ENCODE measurements at places on chromosomes 1 and 21.

GRCh38 chr1:232655028-232655745 lies 25.3 kb upstream of the SIPA1L2 start:
- DNase-seq = no peak

- DNase-seq = no peak
These were observed at the start of gene YOD1 for GRCh38 chr1:207051191-207051943. YOD1 (minus strand) TSS chr1:207051208; CDS start chr1:207051030, 178 bp downstream.

DNA sequence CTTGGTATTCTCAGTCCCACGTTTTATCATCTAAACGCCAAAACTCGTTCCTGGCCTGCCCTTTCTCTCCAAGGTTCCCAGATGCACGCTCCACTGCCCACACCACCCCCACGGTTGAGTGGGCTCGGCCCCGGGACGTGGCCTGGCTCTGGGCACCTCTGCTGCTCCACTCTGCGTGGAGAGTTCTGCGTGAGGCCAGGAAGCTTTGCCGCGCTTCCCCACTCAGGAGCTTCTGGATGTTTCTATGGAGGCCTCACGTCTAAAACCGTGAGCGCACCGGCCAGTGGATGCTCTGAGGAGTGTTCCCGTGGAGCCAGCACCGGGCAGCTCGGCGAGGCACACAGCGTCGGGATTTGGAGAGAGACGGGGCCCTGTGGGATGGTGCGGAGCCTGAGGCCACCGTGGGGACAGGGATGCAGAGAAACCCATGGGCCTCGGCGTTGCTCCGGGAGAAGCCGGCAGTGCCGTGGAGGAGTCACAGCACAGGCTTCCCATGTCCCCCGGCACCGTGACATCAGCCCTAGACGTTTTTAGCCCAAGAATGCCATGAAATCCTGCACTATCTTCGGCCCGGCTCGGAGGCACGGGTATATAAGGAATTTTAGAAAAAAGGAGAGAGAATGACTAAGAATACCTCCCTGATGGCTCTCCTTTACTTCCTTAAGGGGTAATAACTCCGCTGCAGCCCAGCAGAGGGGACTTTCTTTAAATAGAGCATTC lies 125.9 kb downstream of the PRDM16 start:
- no peak for DNase-seq

DNA sequence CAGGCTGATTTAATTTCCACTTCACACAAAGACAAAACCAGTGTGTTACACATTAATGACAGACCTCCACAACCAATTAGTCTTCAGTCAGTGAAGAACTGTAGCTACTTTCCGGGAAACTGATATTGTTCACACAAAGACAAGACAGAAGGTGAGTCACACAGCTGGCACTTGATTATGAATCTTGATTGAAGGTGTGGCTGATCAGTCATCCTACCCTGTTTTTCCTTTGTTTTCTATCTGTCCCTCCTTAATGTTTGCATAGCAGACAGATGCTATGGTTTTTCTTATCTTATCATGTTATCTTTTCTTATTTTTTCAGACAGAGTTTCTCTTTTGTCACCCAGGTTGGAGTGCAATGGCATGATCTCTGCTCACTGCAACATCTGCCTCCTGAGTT lies 185.1 kb upstream of the GREM2 start:
- DNase-seq = no peak

DNA sequence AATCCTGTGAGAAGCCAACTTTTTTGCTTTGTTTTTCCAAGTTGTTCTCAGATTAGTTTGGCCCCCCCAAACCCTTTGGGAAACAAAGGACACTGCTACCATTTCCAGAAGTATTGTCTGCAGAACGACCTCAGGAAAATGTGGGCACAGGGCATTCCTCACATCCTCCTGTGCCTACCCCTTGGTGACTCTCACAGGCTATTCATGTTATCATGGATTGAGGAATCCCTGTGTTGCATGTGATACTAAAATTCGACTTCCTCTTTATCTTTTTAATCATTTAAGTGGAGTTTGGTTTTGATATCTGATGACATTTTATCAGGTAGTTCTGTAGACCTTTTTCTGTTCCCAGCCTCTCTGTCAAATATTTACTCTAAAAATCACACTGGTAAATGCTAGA lies 184.5 kb downstream of the FASLG start:
- DNase-seq = no peak

DNA sequence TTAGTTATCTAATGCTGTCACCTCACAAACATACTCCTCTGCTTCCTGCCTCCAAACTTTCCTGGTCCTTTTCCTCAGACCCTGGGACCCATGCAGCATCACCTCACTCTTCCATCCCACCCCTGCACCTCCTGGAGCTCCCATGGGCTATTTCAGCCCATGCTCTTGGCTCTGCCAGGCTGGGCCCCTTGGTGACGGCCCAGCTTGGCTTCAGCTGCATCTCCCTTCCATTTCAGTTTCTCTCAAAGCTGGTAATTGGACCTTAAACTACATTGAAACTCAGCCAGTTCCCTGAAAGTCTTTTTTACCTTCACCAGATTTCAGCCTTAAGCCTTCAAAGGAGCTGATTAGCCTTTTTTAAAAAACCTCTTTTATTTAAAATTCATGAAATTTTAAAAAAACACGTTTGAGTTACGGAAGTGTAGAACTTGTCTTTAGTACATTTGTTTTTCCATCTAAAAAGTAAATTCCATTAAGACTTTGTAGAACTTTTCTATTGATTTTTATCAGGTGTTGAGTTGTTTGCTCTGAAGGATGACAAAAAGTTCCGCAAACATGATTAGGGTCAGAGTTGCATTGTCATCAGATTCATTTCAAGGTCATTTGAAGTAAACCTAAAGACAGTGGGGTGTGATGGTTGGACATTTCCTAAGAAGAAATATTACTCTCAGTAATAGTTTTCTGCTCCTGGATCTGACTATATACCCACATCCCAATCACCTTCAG lies 33.5 kb downstream of the AGT start:
- no peak for DNase-seq

DNA sequence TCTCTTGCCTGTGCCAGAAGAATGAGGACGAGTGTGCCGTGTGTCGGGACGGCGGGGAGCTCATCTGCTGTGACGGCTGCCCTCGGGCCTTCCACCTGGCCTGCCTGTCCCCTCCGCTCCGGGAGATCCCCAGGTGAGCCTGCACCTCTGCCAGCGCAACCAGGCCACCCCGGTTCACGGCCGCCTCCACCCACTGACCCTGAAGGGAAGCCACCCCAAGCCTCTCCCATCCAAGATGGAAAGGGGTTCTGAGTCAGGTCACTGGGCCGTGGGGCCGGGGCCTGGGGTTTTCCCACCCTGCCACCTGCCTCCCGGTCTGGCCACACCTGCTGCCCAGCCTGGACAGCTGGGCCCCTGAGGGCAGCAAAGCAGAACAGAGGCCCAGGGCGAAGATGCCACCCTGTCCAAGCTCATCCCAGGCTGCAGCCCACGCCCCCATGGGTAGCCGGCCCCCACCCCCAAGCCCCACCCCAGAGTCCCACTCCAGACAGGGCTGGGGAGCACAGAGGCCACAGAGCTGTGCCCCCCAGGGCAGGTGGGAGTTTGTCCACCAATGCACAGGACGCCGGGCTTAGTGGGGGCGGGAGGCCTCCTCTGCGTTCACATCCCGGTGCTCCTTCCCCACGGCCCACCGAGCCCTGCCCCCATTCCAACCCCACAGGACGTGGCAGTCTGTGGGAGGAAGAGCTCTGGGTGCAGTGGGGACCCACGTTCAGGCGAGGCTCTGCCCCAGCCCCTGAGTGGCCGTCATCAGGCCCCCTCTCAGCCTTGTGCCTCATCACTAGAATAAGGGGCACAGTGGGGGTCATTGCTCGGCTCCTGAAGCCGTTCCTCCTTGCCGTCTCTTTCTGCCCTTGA lies 5.6 kb downstream of the AIRE start:
- DNase-seq = no peak

GRCh38 chr1:1299686-1300351 lies 7.9 kb downstream of the ACAP3 start:
- DNase-seq = no peak

DNA sequence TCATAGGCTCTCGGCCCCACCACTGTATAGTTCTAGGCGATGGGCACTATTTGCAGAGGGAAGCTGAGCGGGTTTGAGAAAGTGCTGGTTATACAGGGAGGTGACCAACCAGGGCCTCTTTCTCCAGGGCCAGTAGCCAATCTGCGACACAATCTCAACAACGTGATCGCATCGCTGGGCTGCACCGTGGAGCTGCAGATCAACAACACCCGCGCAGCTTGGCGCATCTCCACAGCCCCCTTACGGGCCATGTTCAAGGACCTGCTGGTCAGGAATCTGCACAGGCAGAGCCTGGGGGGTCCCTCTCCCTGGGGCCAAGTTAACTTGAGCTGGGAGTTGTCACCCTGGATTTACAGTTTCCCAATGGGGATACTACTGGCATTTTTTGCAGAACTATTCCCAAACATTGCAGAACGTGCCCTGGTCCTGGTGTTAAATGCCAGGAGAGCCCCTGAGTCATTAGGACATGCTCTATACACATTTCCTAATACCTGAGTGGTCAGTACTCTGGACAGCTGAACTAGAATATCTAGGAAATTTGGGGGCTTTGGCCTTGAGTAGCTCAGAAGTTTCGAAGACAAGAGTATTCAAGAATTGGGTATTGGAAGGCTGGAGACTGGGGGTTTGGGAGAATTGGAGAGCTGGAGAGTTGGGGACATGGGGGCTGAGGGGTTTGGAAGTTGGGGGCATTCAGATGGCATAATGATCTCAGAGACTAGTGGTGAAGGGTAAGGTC lies 6.9 kb downstream of the DCST1 start:
- no peak for DNase-seq

- peak; percentile 69 for DNase-seq
These were observed 7.6 kb downstream of the EFHD2 start for GRCh38 chr1:15417059-15417934.

DNA sequence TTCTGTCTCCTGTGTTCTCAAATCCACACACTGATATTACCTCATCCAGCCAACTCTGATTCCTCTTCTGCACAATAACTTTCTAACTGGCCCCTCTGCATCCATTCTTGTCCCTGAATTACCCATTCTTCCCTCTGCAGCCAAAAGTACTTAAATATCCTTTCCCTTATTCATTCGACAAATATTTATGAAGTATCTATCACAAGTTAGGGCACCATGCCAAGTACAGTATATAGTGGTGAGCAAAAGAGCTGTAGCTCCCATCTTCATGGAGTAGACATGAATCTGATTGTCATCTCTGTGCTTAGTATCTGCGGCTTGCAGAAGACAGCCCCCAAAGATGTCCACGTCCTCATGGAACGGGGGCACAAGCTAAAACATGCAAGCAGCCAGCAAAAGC lies 316.8 kb downstream of the SETD4 start:
- DNase-seq = no peak

DNA sequence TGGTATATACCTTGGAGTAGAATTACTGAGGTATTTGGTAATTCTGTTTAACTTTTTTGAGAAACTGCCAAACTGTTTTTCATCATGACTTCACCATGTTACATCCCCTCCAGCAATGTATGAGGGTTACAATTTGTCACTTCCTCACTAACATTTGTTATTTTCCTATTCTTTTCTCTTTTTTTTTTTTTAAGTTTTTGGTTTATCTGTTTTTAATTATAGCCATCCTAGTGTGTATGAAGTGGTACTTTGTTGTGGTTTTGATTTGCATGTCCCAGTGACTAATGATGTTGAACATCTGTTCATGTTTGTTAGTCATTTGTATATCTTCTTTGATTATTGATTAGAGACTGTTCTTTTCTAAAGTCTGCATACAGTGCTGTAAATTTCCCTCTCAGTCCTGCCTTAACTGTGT lies 147.3 kb downstream of the HS2ST1 start:
- no peak for DNase-seq

DNA sequence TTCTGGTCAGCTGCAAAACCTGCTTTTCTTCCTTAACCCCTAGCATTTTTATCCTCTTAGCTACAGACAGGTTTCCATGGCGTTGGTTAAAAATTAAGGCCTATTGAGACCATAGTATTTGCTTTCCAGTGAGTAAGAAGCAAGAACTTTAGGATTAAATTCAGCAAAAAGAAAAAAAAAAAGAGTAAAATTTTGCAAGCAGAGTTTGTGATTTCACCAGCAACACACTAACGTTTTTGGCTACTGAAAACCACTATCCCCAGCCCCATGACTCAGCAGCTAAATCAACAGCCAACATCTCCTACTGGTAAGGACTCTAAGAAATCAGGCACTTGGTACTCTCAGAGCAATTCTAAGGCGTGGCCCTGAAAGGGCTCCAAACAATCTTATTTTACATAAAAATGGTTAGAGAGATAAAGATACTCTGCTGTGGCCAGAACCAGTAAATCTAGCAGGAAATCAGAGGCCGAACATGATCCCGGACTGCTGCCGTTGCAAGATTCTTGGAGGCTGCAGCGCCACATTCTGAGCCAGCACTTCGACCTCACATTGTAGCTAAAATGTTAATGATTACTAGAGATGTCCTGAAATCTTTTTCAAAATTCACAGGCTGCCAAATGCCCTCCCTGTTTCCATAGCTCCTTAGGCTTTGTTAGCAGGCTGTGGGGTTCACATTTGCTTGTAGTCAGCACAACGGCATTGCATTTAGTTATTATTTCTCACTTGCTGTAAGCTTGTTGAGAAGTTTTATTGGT lies 1.6 kb upstream of the ENO1 start:
- DNase-seq = no peak

DNA sequence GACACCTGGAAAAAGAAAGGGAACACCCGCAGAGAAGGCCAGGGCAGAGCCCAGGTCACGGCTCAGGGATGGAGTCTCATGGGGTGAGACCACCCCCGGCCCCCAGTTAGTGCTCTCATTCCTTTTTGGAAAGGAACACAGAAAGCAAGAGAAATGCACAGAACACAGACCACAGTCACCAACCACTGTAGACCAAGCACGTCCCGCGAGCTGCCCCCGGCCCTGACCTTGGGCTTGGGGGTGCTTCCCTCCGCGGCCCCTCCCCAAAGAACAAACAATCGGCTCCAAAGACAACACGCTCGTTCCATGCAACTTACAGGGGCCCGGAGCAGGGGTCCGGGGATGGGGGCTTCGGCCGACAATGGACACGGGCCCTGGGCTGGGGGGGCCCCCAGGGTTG lies 12.8 kb downstream of the CELF3 start:
- DNase-seq = no peak

DNA sequence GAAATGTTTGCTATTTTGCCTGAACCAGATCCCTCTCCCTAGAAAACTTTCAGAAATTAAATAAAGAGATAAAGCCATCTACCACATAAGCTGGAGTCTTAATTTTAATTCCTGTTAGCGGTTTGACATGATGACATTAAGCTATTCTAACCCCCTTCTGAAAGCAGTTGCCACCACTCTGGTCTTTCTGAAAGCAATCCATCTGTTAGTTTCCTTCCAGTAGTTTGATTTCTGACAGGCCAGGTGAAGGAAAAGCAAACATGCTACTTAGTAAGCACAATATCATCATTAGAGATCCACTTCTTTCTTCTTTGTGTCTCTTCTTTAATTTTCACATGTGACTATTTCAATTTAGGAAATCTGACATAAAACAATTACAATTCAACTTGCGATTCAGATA lies 39.9 kb downstream of the RGL1 start:
- no peak for DNase-seq

- DNase-seq = no peak
These were observed 8.9 kb downstream of the STUM start for GRCh38 chr1:226557424-226557823.

DNA sequence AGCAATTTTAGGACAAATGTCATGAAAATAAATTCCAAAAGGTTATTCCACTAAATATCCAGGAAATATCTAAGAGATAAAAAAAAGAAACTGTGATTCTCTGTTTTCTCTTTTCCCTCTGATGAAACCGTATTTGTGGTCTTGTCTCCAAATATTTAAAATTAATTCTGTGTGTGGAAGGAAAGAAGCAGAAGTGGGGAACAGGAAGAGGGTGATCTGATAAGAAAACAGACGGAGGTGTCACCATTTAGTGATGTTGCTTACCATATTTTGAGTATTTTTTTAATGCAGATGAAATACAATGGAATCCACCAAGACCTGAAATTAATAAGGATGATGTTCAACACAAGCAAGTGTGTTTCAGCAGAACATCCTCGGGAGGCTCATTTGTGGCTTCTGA lies 29.6 kb downstream of the CLCA1 start:
- no peak for DNase-seq

Data from activated CD4-positive, alpha-beta T cell treated with anti-CD3 and anti-CD28 coated beads, Interleukin-2, amount 50 U/mL, for 48 hours (primary cell).